ENCODE measurements at places on chromosomes 2 and 18. TPM values are rescaled to one million over a fixed set of nuclear protein-coding genes. Genes with fewer than 3 reads are reported as not detected.

CHRND gene
- total RNA-seq = not detected

ST8SIA5 gene
- total RNA-seq = not detected

BARD1 gene
- 4.5 TPM for total RNA-seq

DIPK1C gene
- not detected for total RNA-seq

GAL3ST2 gene
- total RNA-seq = 0.25 TPM

CXXC1 gene
- 68.4 TPM for total RNA-seq

XDH gene
- total RNA-seq = 3.1 TPM

FAHD2A gene
- 2.7 TPM for total RNA-seq

IL1R2 gene
- 0.57 TPM for total RNA-seq

DSC2 gene
- total RNA-seq = 0.82 TPM

Measured in fibroblast of the aortic adventitia (primary cell).